ENCODE measurements at places on chromosomes 12 and 14.

GRCh38 chr14:89348722-89349121 is 68.3 kb downstream of the FOXN3 start:
- DNase-seq = no peak

- DNase-seq = no peak
Observed at GRCh38 chr12:46983959-46984841, 95.2 kb upstream of the PCED1B start.

DNA sequence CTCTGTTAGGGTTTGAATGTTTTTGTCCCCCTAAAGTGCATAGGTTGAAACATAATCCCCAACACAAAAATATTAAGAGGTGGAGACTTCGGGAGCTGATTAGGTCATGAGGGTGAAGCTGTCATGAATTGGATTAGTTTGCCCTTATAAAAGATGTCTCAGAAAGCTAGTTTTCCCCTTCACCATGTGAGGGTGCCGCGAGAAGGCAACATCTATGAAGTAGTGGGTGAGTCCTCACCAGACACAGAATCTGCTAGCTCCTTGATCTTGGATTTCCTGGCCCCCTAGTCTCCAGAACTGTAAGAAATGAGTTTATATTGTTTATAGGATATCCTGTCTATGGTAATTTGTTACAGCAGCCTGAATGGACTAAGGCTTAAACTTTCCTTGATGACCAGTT is 301.5 kb upstream of the ATP2B1 start:
- no peak for DNase-seq

GRCh38 chr12:5945071-5946008 is at the start of gene ANO2:
Gene ANO2 (minus strand): TSS chr12:5945259. CDS start chr12:5945217, 42 bp downstream.
- DNase-seq = no peak

DNA sequence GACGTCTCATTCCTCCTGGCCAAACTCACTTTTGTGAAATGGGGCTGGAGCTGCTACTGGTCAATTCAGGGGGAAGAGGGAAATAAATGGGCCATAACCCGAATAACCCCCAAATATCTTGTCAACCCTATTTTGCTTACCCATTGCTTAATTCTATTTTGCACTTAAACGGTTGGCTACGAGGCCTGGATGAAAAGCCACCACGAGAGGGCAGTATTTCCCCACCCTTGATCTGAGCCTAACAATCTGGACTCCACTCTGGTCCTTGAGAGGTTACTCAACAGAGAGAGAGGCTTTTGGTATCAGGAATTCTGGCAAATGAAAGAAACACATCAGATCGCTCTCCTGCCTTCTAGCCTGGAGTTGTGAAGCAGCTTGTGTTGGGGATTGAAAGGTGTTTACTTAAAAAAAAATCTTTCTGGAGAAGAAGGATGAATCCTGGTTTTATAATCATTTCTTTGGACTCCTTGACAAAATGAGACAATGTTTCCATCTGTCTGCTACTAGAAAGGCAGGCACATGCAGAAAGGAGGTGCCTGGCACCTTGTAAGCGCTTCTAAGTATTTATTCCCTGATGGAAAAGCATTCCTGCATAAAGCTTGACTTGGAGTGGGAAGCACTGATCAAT is 22.4 kb upstream of the FBXO21 start:
- DNase-seq = no peak

- DNase-seq = no peak
Observed at GRCh38 chr14:99356031-99356608, 84.1 kb upstream of the BCL11B start.

DNA sequence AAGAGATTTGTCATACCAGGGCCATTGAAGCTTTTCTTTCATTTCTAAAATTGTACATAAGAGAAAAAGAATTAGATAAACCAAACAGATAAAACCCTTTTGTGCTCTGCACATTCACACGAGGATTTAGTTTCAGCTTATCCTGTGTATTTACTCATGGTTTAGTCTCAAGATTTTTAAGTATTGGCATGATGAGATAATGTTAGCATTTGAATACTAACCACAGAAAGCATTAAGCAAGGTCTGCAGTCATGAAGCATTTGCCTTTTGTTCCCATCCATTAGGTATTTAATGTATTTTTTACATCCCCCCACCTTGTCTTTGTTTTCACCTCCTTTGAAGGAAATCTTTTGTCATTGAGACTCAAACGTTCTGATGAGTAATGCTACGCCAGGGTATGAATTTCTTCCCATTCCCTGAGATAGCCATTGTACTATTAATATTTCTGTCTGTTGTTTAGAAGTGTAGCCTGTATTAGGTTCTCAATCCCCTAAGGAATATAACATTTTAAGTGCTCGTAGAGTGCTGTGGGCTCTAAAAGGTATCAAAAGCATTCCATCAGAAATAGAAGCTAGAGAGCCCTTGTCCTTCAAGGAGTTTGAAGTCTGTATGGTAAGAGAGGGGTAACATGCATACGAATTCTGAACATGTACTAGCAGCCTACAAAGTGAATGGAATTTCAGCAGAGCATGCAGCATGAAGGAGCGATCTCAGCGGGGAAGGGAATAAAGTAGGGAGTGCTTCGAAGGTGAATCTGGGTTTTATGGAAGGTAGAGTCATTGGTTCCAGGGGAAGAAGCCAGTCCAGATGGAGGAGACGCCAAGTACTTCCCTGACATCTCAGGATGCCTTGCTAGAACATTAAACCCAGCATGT is 22.3 kb downstream of the CRADD start:
- DNase-seq = no peak

- no peak for DNase-seq
Observed at GRCh38 chr14:22319526-22320361, 269.3 kb downstream of the DAD1 start.

DNA sequence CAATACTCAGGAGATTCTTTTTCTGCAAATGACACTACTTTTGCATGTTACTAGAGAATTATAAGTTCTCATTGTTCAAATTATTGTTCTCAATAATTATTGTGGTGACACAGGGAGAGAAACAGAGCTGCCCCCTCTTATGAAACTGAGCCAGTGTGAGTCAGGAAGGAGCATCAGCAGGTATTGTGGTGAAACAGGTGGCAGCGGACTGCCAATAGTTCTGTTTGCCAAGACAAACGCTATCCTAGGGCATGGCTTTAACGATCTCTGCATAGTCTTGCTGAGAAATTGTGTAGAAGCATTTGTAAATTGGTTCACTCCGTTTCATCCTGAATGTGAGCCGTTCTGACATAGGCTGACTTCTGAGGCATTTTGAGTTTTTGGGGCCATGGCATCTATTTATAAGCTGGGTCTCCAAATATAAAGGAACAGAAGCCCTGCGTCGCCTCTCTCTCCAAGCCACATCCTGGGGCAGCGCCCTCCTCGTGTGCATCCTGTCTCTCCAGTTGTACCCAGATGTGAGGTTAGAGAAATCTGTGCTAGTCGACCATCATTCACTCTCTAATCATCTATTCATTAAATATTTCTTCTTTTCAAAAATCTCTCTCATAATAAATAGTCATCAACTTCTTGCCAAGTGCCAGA is 15.8 kb upstream of the PPP4R4 start:
- no peak for DNase-seq

- no peak for DNase-seq
Observed at GRCh38 chr12:108802101-108802961, 55.1 kb downstream of the SSH1 start.

DNA sequence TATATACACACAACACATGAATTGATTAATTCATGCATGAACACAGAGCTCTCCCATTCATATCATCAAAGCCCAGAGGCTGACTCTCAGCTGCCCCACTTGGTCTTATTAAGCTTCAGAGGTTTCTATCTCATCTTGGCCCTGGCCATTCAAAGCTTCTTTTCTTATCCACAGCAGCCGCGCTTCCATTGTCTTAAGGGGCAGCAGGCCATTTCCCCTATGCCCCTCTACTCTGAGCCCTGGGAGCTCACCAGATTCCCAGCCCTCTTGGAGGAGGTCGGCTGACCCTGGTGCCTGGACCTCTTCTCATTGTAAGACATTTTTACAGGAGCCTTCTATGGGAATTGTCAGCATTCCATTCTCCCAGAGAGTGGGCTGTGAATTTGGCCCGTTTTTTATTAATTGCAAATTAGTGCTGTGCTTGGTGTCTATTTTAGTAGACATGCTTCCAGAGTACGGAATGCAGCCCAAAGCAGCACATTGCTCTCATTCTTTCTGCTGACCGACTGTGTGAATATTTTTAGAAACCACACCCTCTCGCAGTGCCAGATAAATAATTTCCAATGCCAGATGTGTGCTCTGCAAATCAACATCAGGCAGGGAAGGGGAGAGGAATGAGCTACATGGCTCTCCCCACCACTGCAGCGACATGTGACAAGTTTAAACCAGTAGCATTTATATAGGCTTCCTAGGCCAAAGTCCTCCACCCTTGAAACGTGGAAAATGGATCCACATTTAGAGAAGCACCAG is 58.5 kb downstream of the NUAK1 start:
- no peak for DNase-seq

DNA sequence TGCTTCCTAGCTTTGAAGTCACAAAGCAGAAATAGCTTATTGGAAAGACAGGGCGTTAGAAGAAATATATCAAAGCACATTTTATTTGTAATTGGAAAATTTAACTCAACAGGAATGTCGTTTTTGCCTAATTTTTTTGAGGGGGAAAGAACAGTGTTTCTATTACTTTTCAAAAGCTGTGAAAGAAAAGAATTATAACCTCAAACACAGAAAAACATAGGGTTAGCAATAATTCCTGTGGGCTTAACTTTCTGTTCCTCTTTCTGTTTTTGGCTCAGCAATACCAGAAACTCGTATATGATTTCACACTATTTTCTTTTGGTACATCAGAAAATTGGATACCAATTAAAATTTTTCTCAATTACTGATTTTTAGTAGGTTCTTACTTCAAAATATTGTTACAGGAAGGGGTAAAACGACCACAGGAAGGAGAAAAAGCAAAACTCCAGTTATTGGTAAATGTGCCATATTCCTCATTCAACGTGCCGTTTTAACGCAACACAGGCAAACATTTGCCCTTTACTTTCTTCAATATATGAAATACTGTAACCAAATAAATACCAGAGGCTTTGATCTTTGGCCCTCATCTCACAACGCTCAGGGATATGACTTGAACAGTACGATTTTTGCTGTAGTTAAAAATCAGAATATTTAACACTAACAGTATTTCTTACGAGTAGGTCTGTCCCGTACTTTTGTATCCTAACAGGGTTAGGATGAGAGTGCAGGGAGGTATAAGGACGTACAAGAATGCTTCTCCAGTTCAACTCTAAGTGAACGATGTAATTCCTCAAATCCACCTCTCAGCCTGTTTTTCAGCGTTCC is 1.3 kb upstream of the RNU6-7 start:
- DNase-seq = no peak

DNA sequence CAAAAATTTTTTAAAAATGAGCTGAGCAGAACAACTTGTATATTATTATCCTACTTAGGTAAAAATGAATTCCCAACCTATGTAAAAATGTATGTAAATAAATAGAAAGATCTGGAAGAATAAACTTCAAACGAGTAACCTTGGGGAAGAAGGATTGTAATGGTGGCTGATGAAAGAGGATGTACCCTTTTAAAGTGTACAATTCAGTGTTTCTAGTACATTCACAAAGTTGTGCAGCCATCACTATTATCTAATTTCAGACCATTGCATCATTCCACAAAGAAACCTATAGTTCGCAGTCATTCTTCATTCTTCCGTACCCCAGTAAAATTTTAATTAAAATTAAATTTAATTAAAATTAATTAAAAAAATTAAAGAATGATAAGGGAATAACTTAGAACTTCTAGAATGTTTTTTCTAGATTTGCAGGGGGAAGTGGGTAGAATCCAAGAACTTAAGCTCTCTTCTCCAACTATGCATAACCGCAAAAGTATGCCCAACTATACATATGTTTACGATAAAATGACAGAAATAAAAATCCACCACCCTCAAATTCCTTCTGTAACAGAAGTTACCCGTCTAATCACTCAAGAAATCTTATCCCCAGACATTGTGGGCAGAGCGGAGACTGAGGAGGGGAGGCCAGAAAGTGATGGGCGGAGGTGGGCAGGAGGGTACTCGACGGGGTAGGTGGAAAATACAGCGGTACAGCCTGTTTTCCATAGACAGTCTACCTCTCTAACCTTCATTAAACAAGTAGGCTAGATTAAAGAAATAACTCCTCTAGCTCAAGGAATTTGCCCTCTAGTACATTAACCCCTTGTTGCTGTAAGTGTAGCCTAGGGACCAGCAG is 921 bp downstream of the DEPDC4 start:
- DNase-seq = no peak
